ENCODE measurements at places on chromosomes 7 and 10.
A peak's percentile ranks its signal among the peaks of the same experiment; 100 is the strongest.

DNA sequence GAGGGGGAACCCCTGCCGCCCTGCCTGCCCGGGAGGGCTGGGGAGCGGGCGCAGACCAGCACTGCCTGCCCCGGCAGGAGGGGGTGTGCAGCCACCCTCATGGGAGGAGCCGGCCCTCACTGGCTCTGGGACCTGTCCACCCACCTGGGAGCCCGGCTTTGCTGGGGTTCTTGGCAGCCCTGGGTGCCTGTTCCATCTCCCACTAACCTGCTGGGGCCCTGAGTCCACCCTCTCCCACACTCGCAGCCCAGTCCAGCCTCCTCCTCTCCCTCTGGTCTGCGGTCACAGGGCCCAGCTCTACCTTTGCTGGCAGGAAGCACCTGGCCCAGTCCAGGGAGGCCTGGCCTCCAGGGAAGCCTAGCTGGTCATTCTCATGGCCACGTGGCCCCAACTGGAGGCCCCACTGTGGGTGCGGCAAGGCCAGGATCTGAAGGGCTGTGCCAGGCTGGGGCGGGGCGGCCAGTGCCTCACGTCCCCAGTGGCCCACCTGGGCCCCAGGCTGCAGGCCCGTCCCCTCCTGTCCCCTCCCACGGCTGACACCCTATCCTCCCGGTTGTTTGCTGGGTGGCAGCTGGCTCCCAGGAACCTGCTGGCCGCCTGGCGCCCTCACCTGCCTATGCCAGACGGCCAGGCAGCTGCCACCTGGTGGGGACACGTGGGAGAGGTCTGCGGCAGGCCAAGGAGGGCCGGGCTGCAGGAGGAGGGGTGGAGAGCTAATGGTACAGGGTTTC lies at the start of gene TMEM184A:
Gene TMEM184A (minus strand): TSS at position 393 of the 731 bp plus-strand sequence. CDS start 721 bp downstream, outside the sequence.
- H3K4me1 ChIP-seq: peaks cover 5% of the 10 kb centered on the region
- H3K27me3 ChIP-seq: no peaks in the 10 kb centered on the region
- H3K36me3 ChIP-seq: no peaks in the 10 kb centered on the region
- no peak within 1 kb of the TSS for H3K4me3 ChIP-seq
- H3K27ac ChIP-seq: no peak within 1 kb of the TSS
- peak; percentile 57 for DNase-seq

DNA sequence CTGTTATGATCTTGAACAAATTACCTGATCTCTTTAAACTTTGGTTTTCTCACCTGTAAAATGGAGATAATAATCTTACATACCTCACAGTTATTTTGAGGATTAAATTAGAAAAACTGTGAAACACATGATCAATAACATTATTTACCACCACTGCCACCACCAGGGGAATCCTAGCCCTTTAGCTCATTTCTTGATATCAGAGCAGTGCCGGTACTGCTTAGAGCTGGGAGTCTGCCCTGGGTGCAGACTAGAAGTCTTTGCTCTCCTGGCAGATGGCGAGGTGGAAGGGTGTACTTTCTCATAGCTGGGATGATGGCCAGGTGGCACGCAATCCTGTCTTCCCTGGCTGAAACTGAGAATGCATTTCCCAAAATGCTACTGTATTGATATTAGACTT lies 12.7 kb upstream of the EFCAB10 start:
- peaks cover 6% of the 10 kb centered on the region for H3K4me1 ChIP-seq
- no peaks in the 10 kb centered on the region for H3K36me3 ChIP-seq
- H3K4me3 ChIP-seq: no peak overlapping the region
- DNase-seq: no peak
- no peak overlapping the region for H3K27ac ChIP-seq

- no peaks in the 10 kb centered on the region for H3K4me1 ChIP-seq
- H3K27ac ChIP-seq: no peak overlapping the region
- H3K4me3 ChIP-seq: no peak overlapping the region
- H3K36me3 ChIP-seq: no peaks in the 10 kb centered on the region
- DNase-seq: no peak
Measured at GRCh38 chr10:98097616-98098015, 36.8 kb upstream of the R3HCC1L start.

DNA sequence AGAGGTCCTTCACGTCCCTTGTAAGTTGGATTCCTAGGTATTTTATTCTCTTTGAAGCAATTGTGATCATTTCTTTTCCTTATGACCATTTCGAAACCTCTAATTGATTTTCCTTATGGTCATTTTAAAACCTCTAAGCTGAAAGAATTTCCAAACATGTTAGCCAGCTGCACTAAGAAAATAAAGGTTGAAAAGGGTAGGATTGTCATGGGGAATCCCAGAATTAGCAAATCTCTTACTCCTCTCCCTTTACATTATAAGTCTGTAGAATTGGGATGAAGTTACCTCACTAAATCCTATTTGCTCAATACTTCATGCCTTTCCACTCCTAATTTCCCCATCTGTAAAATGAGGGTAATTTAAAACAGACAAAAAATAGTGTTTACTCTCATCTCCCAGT lies 79.5 kb downstream of the FAM185A start:
- no peak overlapping the region for H3K4me3 ChIP-seq
- no peaks in the 10 kb centered on the region for H3K4me1 ChIP-seq
- no peaks in the 10 kb centered on the region for H3K36me3 ChIP-seq
- H3K27ac ChIP-seq: no peak overlapping the region

GRCh38 chr10:124732931-124733570 lies 11.1 kb downstream of the FAM53B start:
- H3K36me3 ChIP-seq: peaks cover 25% of the 10 kb centered on the region
- no peaks in the 10 kb centered on the region for H3K27me3 ChIP-seq
- H3K4me3 ChIP-seq: peak overlapping the region; percentile 12
- no peak for DNase-seq
- peak overlapping the region; percentile 64 for H3K27ac ChIP-seq
- peaks cover 88% of the 10 kb centered on the region for H3K4me1 ChIP-seq

- no peak overlapping the region for H3K27ac ChIP-seq
- no peak overlapping the region for H3K4me3 ChIP-seq
Measured at GRCh38 chr7:80392229-80393169, 119.4 kb downstream of the GNAT3 start.

- H3K27ac ChIP-seq: no peak overlapping the region
- H3K27me3 ChIP-seq: no peaks in the 10 kb centered on the region
- H3K4me1 ChIP-seq: no peaks in the 10 kb centered on the region
- no peaks in the 10 kb centered on the region for H3K36me3 ChIP-seq
- no peak overlapping the region for H3K4me3 ChIP-seq
Measured at GRCh38 chr7:80026766-80027165, 107.9 kb upstream of the GNAI1 start.

DNA sequence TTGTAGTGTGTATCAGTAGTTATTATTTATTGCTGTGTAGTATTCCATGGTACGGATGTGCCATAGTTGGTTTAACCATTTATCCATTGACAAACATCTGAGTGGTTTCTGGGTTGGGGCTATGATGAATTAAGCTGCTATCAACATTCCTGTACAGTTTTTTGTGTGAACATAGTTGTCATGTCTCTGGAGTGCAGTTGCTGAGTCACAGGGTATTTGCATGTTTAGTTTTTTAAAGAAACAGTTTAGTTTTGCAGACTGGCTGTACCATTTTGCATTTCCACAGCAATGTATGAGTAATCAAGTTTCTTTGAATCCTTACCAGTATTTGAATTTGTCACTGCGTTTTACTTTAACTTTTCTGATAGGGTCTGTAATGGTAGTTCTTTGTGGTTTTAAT lies 516.7 kb upstream of the CELF2 start:
- no peaks in the 10 kb centered on the region for H3K27me3 ChIP-seq
- H3K4me1 ChIP-seq: no peaks in the 10 kb centered on the region
- no peaks in the 10 kb centered on the region for H3K36me3 ChIP-seq
- H3K4me3 ChIP-seq: no peak overlapping the region
- no peak overlapping the region for H3K27ac ChIP-seq
- no peak for DNase-seq

DNA sequence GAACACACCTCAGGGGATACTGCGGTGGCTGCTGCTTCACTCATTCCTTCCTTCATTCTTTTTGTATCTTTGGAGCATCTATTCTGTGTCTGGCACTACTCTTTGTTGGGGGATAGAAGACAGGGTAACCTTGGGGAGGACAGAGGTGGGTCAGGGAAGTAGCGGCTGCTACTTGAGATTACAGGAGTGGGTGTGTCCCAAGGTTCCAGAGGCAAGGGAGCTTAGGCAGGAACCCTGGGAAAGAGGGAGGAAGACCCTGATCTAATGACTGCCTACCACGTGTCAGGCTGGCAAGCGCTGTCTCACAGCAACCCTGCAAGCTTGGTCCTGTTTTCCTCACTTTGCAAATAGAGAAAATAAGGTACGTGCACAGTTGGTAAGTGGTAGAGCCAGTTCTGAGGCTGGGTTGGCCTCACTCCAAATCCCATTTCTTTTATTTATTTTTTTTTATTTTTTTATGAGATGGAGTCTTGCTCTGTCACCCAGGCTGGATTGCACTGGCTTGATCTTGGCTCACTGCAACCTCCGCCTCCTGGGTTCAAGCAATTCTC lies 985.9 kb upstream of the ZNF722 start:
- DNase-seq: no peak
- H3K36me3 ChIP-seq: peaks cover 2% of the 10 kb centered on the region
- H3K4me3 ChIP-seq: no peak overlapping the region
- no peak overlapping the region for H3K27ac ChIP-seq
- no peaks in the 10 kb centered on the region for H3K4me1 ChIP-seq

- H3K4me3 ChIP-seq: no peak overlapping the region
- no peak overlapping the region for H3K27ac ChIP-seq
- peak; percentile 28 for DNase-seq
- peaks cover 44% of the 10 kb centered on the region for H3K4me1 ChIP-seq
- H3K36me3 ChIP-seq: no peaks in the 10 kb centered on the region
Measured at GRCh38 chr7:29335188-29336083, 140.9 kb downstream of the CHN2 start.

- H3K27ac ChIP-seq: no peak overlapping the region
- peak; percentile 53 for DNase-seq
- peaks cover 41% of the 10 kb centered on the region for H3K4me1 ChIP-seq
- H3K27me3 ChIP-seq: no peaks in the 10 kb centered on the region
- peaks cover 17% of the 10 kb centered on the region for H3K36me3 ChIP-seq
Measured at GRCh38 chr10:102752934-102753664, 9.4 kb downstream of the WBP1L start.

DNA sequence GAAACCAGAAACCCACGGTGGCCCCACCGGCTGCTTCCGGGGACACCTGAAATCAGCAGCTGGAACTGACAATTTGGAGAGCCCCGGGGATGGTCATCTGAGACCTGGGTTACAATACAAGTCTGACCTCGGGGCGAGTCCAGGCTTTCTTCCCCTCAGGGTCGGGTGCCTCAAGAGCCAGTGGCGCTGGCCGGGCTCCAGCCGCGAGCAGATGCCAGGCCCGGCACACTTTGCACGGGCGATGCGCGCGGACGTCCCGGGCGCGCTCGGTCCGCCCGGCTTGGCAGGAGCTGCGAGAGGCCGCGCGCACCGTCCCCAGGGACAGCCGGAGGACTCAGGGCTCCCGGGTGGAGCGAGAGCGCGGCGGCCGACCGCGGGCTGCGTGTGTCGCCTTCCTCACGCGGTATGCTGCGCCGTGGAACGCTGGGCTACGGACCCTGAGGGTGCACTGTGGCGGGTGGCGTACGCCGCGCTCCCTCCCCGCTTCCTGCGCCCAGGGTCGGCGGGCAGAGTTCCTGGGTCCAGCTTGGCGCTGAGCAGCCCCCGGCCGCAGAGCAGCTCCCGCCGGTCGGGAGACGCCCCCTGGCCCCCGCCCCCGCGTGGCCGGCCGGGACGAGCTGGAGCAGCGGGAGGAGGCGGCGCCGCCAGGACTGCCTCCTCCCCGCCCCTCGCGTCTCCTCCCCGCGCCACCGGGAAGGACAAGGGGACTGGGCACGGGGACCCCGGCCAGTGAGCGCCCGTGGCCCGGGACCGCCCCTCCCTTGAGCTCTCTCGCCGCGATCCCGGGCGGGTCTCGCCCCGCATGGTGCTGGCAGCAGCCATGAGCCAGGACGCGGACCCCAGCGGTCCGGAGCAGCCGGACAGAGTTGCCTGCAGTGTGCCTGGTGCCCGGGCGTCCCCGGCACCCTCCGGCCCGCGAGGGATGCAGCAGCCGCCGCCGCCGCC lies at the start of gene RBM20:
Gene RBM20 (plus strand): TSS at position 684 of the 945 bp plus-strand sequence. CDS start 119 bp downstream, at position 803.
- H3K27me3 ChIP-seq: peaks cover 56% of the 10 kb centered on the region
- peak; percentile 32 for DNase-seq
- H3K27ac ChIP-seq: no peak within 1 kb of the TSS
- H3K4me1 ChIP-seq: peaks cover 33% of the 10 kb centered on the region

DNA sequence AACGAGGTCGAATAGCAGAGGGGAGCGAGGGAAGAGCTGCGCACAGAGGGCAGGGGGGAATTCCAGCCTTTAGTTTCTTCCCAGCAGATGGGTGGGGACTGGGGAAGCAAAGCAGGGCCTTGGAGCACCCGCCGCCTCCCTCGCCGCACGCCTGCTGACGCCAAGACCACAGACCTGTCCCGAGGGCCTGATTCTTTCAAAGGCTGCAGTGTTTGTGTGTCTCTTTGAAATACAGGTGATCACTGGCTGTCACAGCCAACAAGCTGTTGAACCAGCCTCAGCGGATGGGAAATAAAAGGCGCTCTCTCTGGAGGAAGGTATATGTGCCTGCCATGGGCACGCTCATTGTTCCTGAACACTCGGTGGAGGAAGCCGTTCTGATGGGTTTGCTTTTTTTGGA lies 119.3 kb downstream of the FAM53B start:
- no peaks in the 10 kb centered on the region for H3K27me3 ChIP-seq
- H3K4me1 ChIP-seq: peaks cover 33% of the 10 kb centered on the region
- DNase-seq: no peak
- H3K4me3 ChIP-seq: no peak overlapping the region

GRCh38 chr10:74856940-74857339 lies 30.5 kb downstream of the KAT6B start:
- no peaks in the 10 kb centered on the region for H3K27me3 ChIP-seq
- DNase-seq: no peak
- peaks cover 17% of the 10 kb centered on the region for H3K4me1 ChIP-seq

- no peak for DNase-seq
- no peak overlapping the region for H3K27ac ChIP-seq
- H3K36me3 ChIP-seq: peaks cover 11% of the 10 kb centered on the region
Measured at GRCh38 chr10:35349389-35349915, 13.1 kb downstream of the CCNY start.

GRCh38 chr7:24026351-24026750 lies 257.6 kb upstream of the NPY start:
- H3K36me3 ChIP-seq: no peaks in the 10 kb centered on the region
- no peak overlapping the region for H3K4me3 ChIP-seq
- no peak overlapping the region for H3K27ac ChIP-seq
- no peak for DNase-seq
- H3K27me3 ChIP-seq: peaks cover 2% of the 10 kb centered on the region

GRCh38 chr10:37754538-37755323 lies 102.7 kb downstream of the ZNF248 start:
- H3K36me3 ChIP-seq: no peaks in the 10 kb centered on the region
- no peak overlapping the region for H3K27ac ChIP-seq
- DNase-seq: no peak
- no peaks in the 10 kb centered on the region for H3K4me1 ChIP-seq
- no peak overlapping the region for H3K4me3 ChIP-seq

GRCh38 chr7:46695051-46695708 lies 774.1 kb upstream of the IGFBP3 start:
- no peaks in the 10 kb centered on the region for H3K36me3 ChIP-seq
- H3K27ac ChIP-seq: no peak overlapping the region
- H3K4me1 ChIP-seq: no peaks in the 10 kb centered on the region
- no peak overlapping the region for H3K4me3 ChIP-seq

DNA sequence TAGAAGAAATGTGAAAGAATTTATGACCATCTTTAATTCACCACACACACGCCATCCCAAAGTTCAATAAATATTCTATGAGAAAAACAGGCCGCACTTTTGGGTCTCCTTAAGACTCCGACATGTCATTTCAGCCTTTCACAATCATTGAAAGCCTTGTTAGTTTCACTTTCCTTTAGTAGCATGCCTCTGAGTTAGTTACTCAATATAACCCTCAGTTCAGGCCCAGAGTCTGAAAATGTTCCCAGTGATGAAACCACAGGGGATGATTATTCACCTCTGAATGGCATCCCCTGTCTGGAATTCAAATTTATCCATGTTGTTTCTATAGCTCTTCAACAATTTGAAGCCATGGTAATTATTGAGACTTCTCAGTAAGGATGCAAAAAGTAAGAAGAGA lies 278.1 kb upstream of the NRP1 start:
- no peak for DNase-seq
- no peak overlapping the region for H3K27ac ChIP-seq
- no peaks in the 10 kb centered on the region for H3K27me3 ChIP-seq
- no peaks in the 10 kb centered on the region for H3K4me1 ChIP-seq
- H3K4me3 ChIP-seq: no peak overlapping the region
